T-helper 2 cell (primary cell): ENCODE measurements at places on chromosomes 4 and X.
A peak's percentile ranks its signal among the peaks of the same experiment; 100 is the strongest.

DNA sequence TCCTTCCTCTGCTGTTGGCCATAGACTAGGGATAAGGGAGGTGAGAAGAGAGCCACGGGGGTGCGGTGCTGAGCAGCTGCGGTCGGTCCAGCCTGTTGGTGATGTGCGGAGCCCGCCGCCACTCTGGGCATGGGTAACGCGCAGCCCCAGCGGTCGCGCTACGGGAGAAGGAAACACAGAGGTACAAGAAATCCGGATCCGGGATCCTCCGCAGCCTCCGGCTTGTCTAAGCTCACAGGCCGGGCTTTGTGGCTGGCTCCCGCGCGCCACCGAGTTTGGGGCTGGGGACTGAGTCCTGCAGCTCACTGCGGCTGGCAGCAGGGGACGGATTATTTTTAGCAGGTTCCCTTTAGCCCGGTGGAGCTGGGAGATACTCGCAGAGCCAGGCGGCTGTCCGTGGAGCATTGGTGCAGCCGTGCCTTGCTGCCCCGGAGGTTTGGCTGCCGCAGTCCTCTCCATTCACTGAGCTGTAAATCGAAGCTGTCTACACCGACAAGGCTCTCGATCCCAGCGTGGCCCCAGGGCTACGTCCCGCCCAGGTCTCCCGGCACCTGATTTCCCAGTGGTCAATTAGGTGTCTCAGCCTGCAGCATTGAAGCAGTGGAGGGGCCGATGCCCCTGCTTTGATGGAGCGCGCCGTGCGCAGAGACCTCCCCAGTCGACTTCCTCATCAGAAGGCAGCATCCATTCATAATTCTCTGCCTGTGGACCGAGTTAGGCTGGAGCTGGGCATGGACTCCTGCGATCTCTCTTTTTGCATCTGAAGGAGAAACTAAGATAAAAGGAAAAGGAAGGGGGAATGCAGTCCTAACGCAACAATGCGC is 81.9 kb upstream of the SCML1 start:
- no peak for DNase-seq

DNA sequence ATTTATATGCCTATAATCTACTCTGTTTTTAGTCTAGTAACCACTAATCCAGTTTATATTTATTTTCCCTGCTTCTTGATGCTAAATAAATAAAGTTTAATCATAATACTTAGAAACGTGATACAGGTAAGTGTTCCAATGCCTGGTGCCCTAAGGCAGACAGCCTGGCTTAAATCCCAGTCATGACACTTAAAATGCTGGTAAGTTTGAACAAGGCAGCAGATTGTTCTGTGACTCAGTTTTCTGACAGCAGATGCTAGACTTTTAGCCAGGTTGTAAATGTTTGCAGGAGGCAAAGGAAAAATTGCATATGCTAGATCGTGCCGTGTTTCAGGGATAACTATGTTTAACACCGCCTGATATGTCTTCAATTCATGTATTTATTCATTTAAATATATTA is 2661.6 kb downstream of the PCDH7 start:
- DNase-seq: no peak

- no peak for DNase-seq
Observed at GRCh38 chr4:146267826-146268225, 53.5 kb downstream of the REELD1 start.

DNA sequence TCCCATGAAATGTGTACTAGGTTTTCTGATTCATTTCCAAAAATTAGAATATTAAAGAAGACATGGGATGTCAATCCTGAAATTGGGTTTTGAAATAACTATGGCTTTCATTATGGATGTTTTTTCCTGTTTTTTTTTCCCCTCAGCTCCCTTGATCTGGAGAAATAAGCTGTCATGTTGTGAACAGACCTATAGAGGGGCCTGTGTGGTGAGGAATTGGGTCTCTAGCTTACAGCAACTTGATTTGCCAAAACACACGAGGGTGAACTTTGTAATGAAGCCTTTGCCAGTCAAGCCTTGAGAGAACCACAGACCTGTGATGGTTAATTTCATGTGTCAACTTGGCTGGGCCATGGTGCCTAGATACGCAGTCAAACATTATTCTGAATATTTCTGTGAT is 2413.6 kb downstream of the PCDH7 start:
- DNase-seq: no peak

- DNase-seq: no peak
Observed at GRCh38 chr4:10173754-10174749, 57.5 kb upstream of the WDR1 start.

DNA sequence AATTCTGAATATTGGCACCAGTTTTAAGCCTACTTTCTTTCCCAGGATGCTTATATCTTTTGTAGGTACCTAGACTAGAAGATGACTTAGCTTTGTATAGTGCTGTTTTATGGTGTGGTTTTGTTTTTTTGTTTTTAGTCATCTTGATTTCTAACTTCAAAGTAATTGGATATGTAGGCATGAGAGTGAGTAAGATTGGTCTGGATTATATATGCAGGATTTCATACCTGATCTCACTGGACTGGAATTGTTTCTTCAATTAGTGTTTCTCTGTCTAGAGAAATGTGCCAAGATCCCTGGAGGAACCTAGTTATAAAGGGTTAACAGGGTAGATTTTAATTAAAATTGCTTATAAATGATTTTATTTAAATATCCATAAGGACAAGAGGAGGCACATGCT is 23.1 kb downstream of the NAP1L5 start:
- no peak for DNase-seq

- DNase-seq: no peak
Observed at GRCh38 chr4:48047421-48047844, 30.9 kb downstream of the NIPAL1 start.

GRCh38 chr4:124631760-124632159 is 80.8 kb downstream of the ANKRD50 start:
- no peak for DNase-seq

DNA sequence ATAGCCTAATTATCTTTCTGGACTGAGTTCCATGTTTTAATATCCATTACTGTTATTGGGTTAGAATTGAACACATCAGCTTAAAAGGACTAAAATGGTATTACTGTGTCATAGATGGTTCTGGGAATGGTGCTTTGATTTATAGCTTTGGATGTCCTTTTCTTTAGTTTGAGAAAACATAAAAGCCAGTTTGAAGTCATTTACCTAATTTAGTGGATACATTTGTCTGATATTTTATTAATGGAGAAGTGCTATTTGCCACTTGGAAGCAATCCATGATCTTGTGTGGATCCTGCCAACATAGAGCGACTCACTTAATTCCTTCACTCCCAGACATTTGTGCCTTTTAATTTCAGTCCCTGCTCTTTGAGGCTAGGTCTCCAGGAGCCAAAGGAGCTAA is 212.4 kb upstream of the PACRGL start:
- DNase-seq: no peak

DNA sequence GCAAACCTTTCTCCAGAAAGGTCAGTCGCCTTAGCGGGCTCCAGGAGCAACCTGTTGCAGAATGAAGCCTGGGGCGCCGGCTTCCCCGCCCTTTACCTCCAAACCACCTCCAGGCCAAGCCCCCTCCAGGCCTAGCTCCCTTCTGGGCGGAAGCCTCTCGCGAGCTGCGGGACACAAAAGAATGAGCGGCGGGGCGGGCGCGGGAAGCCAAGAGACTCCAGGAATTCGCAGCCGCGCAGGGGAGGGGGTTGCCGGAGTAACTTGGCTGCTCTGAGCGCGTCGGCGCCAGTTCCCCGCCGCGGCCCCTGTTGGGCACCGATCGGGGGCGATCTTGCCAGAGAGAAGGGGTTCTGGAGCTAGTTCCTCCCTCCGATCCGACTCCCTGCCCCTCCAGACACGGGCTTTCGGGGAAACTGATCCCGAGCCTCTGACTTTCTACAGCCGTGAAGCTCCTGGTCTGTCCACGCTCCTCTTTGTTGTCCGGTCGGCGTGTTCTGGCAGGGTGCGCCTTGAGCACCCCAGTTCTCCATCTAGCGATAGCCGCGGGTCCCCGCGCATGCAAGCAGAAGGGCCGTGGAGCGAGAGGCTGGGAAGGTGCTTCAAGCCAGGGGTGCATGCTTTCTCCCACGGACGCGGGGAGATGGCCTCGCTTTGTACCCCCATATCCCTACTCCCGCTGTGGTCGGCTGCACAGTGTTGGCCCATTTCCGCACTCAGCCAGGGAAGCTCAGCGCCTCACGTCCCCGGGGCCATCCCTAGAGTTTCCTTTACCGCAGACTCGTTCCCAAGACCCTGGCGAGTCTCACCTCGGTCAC is 1.2 kb downstream of the PROM1 start:
- DNase-seq: no peak

DNA sequence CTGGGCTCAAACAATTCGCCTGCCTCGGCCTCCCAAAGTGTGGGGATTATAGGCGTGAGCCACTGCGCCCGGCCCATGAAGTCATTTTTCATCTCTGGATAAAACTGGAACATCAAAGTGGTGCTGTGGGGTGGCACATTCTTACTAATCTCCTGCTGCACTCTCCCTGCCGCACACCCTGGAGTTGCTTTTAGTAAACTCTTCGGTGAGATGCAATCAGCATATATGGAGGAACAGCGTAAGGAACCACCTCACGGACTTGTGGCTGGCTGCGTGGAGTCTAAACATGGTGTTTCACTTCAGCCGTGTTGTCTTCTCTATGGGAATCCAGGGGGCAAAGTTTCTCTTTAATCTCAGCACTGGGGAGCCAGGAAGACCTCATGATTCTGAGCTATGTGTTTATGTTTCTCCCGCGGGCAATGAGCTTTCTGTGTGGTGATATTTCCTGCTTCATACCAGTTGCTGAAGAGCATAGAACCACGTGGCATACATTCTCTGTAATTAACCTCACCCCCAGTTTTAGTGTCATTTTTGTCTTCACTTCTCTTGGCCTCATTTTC is 2.1 kb upstream of the RHOH start:
- peak; percentile 71 for DNase-seq

DNA sequence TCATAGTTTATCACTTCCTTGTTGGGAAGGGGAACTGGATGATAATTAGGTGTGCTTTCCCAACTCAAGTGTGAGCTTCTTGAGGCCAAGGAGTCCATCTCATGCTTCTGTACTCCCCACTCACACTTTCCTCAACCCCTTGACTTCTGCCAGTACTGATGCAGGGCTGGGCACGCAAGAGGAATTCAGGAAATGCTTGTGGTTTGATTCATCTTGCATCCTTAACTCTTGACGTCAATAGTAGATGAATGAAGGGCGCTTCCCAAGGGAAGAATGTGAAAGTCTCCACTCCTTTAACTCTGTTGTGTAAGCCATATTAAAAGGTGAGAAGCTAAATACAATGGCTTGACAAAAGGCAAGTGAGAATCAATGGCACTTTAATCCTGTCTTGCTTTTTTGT is 101.8 kb downstream of the AGTR2 start:
- DNase-seq: no peak

GRCh38 chr4:174631901-174632758 is 109.8 kb upstream of the HPGD start:
- no peak for DNase-seq
